ENCODE measurements at places on chromosomes 2 and 18. TPM values are rescaled to one million over a fixed set of nuclear protein-coding genes. Genes with fewer than 3 reads are reported as not detected.
A peak's percentile ranks its signal among the peaks of the same experiment; 100 is the strongest.

- no peak for DNase-seq
Observed at GRCh38 chr2:68391869-68392268, 26.8 kb downstream of the PLEK start.

DNA sequence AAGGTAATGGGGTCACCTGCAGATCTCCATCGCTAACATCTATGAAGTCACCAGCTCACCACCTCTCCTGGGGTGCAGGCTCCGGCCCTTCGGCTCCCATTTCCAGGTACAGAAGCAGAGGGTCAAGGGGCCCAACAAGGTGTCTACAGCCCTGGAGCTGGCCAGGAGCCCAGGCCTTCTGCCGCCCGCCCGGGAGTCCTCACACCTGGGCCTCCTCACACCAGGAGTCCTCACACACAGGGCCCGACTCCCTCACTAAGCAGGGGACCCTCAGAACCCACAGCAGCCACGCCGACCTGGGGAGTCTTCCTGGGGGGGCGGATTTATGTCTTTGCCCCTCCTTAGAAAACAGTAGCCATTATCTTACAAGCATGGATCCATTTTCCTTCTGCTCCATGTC is 43.4 kb upstream of the TPO start:
- no peak for DNase-seq

DNA sequence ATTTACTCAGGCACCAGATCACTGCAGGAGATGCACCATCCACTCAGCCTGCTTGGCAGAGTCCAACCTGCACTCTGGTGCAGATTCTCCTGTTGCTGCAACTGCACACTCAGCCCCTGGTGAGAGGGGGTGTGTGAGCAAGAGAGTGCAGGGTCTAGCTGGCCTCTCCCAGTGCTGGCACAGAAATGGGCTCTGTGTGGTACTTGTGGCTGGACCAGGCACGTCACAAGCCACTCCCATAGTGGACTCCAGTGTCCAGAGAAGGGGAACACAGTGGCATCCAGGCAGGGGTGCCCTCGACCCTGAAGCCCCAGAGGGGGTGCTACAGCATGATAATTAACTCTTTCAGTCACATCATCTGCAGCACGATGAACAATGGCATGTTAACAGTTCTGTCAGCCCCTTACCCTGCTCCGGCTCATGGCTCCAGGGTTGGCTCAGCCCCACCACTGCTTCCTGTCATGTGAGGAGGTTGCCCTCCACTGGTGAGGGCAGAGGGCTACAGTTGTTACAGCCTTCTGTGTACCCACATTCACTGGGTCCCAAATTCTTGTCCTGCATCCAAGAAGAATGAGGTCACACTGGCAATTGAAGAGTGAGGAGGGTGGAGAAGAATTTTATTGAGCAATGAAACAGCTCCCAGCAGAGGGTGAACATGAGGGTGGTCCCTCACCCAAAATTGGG is 135.7 kb downstream of the EVA1A start:
- DNase-seq: peak; percentile 54

DNA sequence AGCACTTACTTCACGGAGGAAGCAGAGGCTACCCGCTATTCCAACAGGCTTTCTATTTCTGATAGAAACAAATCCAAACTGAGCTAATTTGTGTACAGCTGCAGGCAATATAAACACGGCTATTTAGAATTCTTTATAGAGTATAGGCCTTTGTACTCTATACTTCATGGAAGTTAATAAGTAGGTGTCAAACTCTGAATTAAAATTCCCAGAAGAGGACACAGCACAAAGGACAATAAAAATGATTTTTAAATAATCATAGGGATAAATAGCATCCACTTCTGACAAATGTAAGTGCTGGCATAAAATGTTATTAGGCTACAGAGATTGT is 261.5 kb downstream of the AFF3 start:
- DNase-seq: no peak

DNA sequence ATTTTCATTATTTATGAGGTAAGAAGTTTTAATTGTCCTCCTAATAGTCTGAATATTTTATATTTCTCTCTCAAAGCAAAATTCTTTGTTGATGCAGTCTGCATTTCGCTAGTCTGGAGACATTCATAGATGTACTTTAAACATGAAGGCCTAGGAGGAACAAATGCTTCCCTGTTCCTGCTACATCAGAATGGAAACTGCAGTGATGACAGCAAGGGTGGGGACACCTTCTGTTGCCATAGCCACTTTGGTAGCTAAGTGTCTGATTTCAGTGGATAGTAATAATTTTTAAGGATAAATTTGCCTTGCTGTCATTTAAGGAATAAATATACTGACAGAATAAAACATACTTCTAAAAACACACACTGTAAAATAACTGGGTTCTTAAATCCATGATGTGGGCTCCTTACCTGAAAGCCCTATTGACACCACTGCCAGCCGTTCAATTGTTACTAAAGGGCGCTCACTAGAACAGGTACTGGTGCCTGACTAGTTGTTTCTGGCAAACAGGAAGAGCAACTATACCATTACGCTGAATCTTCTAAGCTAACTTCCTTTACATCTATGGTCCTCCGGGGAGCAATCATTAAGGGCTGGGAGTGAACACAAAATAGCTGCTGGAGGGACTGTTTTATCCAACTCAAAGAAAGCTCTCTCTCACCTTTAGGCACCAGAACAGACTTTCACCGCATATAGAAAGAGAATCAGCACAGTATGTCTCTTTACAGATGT is 88.2 kb downstream of the TMEM131 start:
- DNase-seq: no peak

DNA sequence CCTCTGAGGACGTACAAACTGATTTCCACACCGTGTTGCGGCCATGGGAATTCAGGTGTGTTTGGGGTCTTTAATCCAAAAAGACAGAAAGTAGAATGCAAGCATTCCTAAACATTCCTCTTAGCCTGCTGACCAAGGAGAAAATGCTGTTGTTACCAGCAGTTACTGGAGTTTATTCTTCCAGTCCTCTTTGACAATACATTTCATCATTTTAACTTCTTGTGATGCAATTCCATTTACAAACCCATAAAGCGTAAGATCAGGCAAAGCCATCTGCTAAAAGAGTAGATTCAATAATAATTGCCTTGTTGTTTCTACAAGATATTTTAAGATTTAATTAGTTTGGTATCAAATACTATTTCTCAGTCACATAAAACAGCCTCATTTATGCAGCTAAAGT is 32.7 kb downstream of the SPIRE1 start:
- DNase-seq: no peak

GRCh38 chr2:3706892-3707291 is 3.5 kb downstream of the DCDC2C start:
- no peak for DNase-seq

DNA sequence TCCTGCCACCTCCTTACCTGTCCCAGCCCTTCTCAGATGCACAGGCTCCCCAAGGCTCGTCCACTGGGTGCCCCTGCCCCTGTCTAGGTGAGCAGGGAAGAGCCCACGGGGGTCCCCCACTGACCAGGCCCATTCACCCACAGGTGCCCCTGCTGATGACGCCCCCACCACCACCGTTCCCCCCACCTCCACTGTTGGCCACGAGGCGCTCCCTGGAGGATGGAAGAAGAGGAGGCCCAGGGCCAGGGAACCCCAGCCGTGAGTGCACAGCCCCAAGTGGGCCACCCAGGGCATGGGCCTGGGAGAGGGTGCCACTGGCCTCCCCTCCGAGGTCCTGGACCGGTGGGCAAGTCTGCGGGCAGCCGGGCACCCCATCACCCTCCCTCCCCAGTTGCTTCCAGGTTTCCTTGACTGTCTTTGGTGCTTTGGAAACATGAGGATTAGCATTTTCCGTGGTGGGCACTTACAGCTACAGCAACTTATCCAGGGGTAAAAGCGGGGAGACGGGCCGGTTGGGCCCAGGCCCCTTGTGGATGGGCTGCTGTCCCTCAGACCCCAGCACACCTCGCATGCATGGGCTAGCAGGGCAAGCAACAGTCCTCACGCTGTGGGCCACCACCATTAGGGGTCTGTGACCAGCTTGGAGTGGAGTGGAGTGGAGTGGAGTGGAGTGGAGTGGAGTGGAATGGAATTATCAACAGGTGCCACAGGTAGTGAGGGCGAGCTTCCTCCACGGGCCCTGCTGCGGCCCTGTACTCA is 13.2 kb upstream of the KLHL30 start:
- no peak for DNase-seq

- DNase-seq: peak; percentile 51
Observed at GRCh38 chr2:140308706-140309105, 1528.5 kb upstream of the NXPH2 start.

DNA sequence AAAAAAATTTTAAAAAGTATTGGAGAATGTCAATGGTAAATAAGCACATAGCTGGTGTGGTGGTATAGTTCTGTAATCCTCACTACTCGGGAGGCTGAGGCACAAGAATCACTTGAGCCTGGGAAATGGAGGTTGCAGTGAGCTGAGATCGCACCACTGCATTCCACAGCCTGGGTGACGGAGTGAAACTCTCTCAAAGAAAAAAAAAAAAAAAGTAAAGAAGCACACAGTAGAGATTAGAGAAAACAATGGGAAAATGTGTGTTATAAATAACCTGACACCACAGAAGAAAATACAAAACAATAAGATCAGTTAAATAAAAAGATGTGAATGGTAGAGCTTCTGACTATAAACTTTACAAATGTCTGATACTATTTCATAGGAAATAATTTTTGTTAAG is 163.7 kb upstream of the WDSUB1 start:
- DNase-seq: no peak

DNA sequence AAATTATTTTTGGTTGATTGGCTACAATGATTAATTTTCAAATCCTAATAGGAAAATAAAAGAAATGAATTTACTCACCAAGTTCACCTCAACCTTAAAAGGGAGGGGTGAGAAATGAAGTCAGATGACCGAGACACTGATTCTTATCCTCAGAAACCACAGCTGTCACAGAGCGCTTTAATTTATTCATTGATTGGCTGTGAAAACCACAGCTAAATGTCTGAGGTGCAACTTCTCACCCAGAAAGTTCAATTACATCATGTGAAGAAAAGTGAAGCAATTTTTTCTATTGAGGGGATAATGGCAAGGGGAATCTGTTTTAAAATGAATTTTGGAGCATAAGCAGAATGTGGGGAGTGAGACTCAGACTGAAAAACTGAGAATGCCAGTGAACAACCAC is 128.4 kb downstream of the RNF152 start:
- no peak for DNase-seq

- peak; percentile 33 for DNase-seq
Observed at GRCh38 chr2:109438773-109439389, 174.9 kb downstream of the SEPTIN10 start.

DNA sequence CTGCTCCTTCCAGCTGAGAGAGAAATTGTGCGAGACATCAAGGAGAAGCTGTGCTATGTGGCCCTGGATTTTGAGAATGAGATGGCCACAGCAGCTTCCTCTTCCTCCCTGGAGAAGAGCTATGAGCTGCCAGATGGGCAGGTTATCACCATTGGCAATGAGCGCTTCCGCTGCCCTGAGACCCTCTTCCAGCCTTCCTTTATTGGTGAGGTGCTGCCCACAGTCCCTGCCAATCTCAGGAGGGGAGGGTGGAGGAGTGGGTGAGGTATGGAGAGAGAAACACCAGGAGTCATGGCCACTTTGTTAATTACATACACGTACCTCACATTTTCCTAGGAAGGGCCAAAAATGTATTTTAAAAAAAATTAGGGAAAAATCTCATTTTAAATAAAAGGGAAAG is 12.0 kb upstream of the DGUOK start:
- no peak for DNase-seq

- DNase-seq: peak; percentile 72
Observed at GRCh38 chr2:10286216-10287037, 16.3 kb upstream of the HPCAL1 start.

DNA sequence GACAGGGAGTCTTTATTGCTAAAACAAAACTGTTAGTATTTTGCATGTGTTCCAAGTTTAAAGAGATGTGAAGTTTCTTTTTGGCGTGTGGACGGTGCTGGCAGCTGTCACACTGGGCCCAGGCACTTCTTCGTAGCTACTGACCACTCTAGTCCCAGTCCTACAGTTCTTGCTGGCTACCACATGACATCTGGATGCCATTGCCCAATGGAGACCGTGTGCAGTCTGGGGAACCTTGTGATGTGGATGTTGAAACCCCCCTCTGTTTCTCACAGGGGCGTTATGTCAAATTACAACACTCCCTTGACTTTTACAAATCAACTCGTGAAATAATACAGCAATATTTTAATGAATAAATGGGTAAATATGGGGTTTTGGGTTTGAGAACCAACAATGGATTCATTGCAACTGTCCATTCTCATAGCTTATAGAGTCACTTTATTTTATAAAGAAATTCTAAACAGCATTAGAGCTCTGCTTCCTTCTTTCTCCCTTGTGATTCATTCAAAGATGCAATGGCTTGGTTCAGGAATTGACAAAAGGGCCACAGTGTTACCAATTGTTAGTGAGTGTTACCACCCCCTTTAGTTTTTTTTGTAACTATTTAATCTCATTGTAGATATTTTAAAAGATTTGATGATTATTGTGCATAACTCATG is 1.2 kb downstream of the GPD2 start:
- DNase-seq: no peak

GRCh38 chr2:202736826-202737225 is 102.1 kb downstream of the FAM117B start:
- no peak for DNase-seq

DNA sequence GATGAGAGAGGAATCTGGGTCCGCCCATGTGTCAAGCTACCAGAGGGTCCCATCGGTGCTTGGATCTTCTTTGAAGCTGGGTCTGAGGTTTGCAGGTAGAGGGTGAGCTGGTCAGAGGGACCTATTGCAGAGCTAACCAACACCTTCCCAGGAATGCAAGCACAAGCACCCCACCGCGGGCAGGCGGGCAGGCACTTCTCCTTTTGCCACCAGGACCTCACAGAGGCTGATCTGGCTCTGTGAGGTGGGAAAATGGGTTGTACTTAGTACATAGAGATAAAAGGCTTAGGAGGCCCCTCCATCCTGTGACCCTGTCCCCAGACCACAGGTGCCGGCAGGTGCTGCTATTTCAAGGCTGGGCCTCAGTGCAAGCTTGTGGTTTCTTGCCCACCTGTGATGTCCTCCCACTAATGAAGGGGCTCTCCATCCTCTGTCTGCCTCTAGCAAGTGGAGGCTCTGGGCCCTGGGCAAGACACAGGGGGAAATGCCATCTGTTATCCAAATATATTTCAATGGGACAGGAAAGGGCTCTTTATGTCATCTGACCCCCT is 31.4 kb upstream of the IL37 start:
- no peak for DNase-seq

ASIC4 gene
- total RNA-seq: not detected

PAIP2B gene
- 3.8 TPM for total RNA-seq

BMP10 gene
- not detected for total RNA-seq

KIF5C gene
- total RNA-seq: 7.3 TPM

C1QL2 gene
- not detected for total RNA-seq

SULT1C2 gene
- total RNA-seq: not detected

KATNAL2 gene
- total RNA-seq: 2.0 TPM

SDC1 gene
- 362 TPM for total RNA-seq

ODC1 gene
- total RNA-seq: 712 TPM

RFX8 gene
- 0.77 TPM for total RNA-seq
